NCI-H1092 (cell line): ENCODE measurements at places on chromosomes 2 and 18.

DNA sequence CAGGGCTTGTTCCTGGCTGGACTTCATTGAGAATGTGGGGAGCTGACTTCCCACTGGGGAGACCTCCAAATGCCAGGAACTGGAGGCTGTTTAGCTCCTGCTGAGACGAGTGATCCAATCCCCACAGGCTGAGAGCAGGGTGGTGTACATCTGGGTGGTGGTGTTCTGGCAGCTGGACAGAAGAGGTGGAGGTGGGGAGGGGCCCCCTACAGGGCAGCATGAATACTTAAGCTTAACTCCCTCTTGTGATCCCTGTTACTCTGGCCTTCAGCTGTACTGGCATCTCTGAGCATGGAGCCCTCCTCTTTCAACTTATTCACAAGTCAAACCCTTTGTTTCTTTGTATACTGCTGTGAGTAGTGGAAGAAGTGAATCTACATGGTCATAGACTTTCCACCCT lies 167.8 kb upstream of the LYPD1 start:
- DNase-seq: no peak

DNA sequence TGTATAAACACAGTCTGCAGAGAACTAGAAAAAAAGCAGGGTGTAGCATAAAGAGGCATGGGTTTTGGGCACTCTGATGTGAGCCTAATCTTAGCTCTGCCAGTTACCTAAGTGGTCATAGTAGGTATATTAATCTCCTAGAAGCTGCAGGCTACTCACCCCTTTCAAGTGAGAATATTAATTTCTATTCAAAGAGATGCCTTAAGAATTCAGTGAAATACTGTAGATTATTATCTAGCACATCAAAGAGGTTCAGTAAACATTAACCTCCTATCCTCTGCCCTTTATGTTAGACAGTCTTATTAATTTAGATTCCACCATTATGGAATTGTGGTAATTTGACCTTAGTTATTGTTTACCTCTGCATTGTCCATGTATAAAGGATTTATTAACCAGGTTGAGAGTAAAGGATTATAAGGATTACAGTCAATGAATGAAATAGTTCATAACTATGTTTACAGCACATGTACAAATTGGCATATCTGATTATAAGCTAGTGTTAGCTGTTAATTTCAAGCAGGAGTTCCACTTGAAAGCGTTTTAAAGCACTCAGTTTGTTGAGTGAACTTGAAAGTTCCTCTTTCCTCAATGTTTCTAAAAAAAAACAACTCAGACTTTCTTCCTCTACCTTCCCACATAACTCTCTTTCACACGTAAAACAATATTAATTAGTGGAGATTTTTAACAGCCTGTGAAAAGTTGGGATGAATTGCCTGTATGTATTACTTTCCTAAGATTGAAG lies 150.6 kb upstream of the EPC2 start:
- DNase-seq: no peak

- no peak for DNase-seq
These were observed 40.7 kb upstream of the TANK start for GRCh38 chr2:161119483-161119882.

- peak; percentile 24 for DNase-seq
These were observed 33.3 kb downstream of the DOK1 start for GRCh38 chr2:74587664-74588277.

GRCh38 chr18:490624-491023 lies 9.9 kb downstream of the COLEC12 start:
- no peak for DNase-seq

DNA sequence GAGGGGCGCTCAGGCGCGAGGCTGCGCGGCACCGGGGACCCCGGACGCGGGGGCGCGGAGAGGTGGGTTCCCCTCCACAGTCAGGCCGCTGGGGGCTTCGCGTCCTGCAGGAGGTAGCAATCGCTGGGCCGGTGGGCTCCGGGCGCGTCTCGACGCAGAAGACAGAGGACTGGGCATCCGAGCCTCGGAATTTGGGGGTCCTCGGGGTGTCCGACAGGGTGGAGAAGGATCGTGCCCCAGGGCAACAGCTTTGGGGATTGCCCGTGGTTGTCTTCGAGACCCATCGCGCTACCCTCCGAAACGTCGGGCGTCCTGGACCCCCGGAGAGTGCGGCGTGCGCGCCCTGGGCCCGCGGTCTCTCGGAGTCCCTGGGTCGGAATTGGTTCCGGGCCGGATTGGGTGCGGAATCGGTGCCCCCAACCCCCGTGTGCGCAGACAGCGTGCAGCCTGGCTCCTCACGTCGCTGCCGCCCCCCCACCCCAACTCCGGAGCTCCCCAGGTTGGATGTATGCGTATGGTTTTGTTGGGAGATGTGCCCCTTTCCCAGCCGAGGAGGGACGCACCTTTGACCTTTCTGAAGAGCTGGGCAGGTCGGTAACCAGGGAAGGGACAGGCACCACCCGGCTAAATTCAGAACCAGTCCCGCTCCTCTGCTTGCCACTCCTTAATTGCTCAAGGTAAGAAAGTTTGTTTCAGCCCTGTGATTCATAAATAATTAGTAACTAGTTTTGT lies 750 bp downstream of the NPAS2 start:
- no peak for DNase-seq

- DNase-seq: no peak
These were observed 60.3 kb downstream of the STEAP3 start for GRCh38 chr2:119283873-119284331.

- DNase-seq: no peak
These were observed 182.9 kb upstream of the TANK start for GRCh38 chr2:160977376-160977775.

DNA sequence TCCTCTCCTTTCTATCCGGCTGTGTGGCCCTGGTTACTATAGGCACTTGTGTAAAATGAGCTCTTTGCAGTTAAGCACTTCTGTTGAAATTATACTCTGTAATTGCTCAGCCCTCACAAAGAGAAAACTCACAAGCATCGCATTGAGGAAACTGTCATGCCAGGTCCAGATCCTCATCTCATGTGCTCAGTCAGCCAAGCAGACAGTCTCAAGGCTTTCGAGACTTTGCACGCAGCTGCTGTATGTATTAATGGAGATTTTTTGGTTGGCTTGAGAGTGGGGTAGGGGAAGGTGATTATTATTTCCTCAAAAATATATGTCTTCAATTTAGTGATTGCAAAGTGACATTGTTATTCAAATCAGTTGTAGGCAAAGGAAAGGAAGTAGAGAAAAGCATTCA lies 33.0 kb upstream of the PHLPP1 start:
- peak; percentile 76 for DNase-seq

DNA sequence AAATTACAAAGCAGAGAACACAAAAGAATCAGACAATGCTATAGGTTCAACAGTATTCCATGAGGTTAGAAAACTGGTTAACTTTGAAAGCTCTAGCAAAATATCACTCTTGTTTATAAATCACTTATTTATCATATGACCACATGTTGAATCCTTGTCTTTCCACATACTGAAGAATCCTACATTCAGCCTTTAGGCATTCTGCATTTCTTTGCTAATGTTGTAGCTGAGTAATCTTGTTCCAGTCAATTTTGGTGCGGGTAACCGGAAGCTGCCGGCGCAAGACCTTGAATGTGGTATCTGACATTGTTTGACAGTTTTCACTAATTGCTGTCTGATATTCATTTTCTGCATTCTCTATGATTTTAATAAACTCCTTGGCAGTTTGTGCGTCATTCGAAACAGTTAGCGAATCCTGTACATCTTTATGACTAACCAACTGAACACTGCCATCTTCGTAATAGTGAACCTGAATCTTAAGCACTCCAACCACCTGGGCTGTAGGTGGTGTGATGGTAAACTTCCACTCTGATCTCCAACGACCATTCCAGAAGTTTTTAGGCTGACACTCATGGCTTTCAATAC lies 154.1 kb downstream of the BAZ2B start:
- no peak for DNase-seq

- DNase-seq: no peak
These were observed 156.7 kb downstream of the EXOC6B start for GRCh38 chr2:72669121-72669520.

DNA sequence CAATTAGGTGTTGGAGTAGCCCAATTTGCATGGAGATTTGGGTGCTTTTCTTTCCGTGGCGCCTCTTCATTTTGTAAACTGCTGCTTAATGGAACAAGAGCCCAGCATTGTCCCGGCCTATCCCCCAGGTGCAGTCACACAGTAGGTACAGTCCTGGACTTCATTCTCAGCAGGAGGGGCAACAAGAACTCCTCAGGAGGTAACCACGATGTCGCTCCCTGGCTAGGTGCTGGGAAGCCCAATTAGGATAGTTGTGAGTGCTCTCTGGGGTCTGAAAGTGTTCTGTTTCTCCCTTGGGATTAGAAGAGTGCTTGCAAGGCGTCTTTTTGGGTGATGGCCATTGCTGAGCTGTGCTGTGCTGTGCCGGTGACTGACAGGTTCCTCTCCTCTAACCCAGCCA lies 53.8 kb downstream of the CABLES1 start:
- no peak for DNase-seq

DNA sequence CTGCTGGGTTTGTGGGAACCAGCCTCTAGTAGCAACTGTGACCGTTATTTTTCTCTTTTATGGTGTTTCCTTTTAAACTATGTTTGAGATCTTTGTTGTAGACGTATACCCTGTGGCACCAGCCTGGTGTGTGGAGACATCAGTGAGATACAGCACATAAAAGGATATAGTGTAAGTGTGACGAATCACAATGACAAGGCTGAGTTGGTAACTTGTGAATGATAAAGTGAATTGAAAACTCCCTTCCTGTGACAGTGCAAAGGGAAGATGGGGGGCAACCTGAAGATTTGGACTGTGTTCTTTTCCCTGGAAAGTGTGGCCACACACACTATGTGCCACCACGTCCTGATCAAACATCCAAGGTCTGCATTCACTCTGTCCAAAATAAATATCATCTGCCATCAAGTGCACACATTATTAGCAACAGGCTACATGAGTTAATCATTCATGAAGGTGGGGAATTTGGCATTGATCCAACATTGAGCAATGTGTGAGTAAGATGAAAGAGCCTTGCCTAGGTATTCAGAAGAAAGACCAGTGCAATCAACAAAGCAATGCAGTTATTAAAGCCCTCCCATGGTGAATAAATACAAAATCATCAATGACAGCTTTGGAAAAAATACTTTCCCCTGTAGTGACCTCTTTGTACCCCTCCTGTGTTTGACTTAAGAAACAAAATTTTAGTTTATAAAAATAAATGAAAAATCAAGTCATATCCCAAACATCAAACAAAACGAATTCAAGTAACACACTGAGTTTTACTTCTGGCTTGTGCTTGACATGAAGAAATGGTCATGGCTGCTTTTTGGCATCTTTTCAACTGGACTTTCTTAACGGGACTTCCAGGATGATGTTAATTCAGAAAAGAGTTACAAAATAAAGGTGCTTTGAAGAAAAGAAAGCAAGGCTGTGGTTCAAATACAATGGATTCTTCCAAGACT lies 1280.5 kb upstream of the ZEB2 start:
- DNase-seq: no peak

DNA sequence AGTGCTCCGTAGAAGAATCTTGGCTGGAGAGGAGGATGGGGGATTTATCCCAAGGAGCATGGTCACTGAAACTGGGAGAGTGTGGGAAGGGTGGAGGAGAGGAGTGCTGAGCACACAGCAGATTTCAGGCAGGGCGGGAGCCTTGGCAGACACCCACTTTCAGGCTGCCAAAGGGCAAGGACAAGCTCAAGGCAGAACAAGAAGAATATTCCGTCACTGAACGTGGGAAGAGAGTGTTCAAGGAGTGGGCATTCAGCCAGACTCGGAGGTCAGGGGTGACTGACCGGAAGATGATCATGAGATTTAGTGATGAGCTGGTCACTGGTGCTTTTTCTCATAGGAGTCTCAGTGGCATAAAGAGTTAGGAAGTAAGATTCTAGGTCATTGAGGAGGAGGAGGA lies 136.2 kb upstream of the RASGRP3 start:
- DNase-seq: no peak

DNA sequence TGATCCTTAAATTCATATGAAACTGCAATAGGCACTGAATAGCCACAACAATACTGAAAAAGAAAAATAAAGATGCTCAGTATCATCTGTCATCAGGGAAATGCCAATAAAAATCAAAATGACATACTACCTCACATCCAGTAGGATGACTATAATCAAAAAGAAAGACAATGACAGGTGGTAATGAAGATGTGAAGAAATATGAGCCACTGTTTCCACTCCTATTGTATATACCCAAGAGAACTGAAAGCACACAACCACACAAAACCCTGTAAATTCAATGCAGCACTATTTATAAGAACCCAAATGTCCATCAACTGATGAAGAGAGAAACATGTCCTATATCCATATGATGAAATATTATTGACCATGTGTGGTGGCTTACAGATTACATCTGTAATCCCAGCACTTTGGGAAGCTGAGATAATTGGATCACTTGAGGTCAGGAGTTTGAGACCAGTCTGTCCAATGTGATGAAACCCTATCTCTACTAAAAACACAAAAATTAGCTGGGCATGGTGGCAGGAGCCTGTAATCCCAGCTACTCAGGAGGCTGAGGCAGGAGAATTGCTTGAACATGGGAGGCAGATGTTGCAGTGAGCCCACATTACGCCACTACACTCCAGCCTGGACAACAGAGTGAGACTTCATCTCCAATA lies 39.9 kb downstream of the MAP3K2 start:
- DNase-seq: no peak

GRCh38 chr2:115796078-115796477 lies 1353.6 kb downstream of the DPP10 start:
- DNase-seq: no peak

GRCh38 chr2:64203858-64204632 lies 59.8 kb upstream of the PELI1 start:
- DNase-seq: no peak

GRCh38 chr18:6315517-6316331 lies 99.0 kb downstream of the L3MBTL4 start:
- no peak for DNase-seq

- no peak for DNase-seq
These were observed 384.3 kb downstream of the PIK3C3 start for GRCh38 chr18:42339372-42339771.

GRCh38 chr2:197710424-197711042 lies 5.4 kb downstream of the MARS2 start:
- no peak for DNase-seq

- peak; percentile 87 for DNase-seq
These were observed at the start of gene FARSB for GRCh38 chr2:222655787-222656525. TSS of gene FARSB (minus strand) at chr2:222656092. CDS start at chr2:222656073, 19 bp downstream.

GRCh38 chr2:47265158-47265557 lies 110.0 kb upstream of the STPG4 start:
- no peak for DNase-seq

- no peak for DNase-seq
These were observed 15.8 kb upstream of the HES6 start for GRCh38 chr2:238255636-238256035.

- no peak for DNase-seq
These were observed 34.5 kb downstream of the CMPK2 start for GRCh38 chr2:6831229-6831628.

- no peak for DNase-seq
These were observed 157.6 kb upstream of the CCDC68 start for GRCh38 chr18:55116863-55117262.

GRCh38 chr2:173752152-173752551 lies 213.0 kb downstream of the SP3 start:
- DNase-seq: no peak
